ENCODE measurements at places on chromosomes 12 and 14.
A peak's percentile ranks its signal among the peaks of the same experiment; 100 is the strongest.

DNA sequence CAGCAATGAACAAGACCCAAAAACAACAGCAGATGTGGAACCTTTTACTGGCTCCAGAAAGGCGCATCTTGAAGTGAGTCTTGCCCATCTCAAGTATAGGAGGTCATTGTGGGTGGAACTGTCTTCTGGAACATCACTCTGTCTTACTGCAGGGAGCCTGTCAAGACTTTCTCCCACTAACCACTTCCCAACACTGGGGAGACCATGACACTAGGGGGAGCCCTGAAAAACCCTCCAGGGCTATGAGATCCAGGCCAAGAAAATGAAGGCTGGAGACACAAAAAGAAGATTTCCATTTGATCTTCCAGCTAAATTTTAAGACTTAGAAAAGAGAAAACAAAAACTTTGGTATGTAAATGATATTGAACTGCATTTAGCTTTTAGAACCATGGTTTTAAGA is 13.5 kb upstream of the ATG14 start:
- DNase-seq, result no peak

- DNase-seq, result no peak
These were observed 11.5 kb upstream of the CHD4 start for GRCh38 chr12:6618483-6619225.

DNA sequence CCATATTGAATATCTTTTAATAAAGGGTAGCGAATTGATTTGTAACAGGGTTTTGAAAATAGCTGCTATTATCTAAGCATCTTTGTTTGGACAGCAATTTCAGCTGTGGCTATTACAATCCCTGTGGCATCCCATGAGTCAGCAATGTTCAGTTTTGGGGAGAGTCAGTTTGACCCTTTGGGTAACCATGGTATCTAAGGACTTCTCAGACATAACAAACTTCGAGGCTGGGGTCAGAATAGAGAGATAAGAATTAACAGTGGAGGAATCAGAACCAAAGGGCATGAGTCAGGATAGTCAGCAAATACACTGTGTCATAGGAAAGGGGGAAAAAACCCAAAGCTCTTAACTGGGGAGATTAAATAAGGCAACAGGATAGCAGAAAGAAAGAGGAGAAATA is 11.7 kb upstream of the PTHLH start:
- no peak for DNase-seq

DNA sequence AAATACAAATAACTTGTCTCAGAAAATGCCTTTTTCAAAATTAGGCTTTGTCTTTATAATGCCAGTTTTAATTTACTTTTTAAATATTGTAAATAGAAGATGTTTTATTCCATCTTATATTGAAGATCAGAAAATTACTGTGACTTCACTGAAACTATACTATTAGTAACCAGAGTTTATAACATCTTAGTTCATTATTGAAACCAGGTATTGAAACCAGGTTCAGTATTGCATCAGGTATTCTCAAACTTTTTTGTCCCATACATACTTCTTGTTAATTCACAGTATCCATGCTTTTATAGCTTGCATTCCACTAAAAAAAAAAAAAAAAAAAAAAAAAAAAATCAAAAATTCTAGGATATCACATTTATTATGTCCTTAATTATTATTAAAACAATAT is 227.5 kb downstream of the GXYLT1 start:
- DNase-seq, result no peak

DNA sequence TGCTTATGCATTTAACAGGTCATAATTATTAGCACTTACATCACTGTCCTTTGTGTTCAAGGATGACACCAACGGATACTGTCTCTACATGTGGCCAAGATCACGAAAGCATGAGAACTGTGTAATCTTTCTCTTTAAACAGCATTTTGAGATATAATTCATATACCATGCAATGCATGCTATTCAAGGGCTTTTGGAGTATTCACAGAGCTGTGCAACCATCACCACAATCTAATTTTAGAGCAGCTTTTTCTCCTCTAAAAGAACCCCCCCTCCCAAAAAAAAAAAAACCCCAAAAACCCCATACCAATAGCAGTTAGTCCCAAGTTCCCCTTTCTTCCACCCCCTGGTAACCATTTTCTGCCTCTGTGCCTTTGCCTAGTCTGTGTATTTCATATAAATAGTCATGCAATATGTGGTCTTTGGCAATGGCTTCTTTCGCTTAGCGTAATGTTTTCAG is 60.6 kb downstream of the SPRING1 start:
- DNase-seq, result no peak

DNA sequence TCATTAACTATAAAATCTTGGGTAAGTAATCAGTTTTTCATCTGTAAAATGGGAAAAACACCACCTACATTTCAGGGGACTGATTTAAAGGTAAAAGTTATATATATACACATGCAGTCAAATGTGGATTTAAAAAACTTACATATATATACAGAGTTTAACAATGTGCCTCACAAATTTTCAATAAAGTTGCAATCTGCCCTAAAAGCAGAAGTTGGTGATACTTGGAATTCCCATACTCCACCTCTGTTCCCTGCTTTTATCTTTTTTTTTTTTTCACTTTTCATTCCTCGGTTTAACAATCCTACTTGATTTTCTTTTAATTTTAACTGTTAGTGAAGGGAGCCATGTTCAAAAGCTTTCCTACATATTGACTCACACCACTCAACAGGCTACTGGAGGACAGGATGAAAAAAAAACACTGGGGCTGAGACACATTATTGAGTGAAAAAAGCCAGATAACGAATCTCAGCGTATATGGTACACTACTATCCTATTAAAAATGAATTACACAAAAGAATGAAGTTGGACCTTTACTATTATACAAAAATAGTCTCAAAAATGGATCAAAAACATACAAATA is 24.3 kb downstream of the SPPL3 start:
- DNase-seq, result no peak

- DNase-seq, result no peak
These were observed 61.6 kb downstream of the SERPINA3 start for GRCh38 chr14:94673781-94674231.

- no peak for DNase-seq
These were observed 131.9 kb downstream of the EXOC5 start for GRCh38 chr14:57136669-57137328.

DNA sequence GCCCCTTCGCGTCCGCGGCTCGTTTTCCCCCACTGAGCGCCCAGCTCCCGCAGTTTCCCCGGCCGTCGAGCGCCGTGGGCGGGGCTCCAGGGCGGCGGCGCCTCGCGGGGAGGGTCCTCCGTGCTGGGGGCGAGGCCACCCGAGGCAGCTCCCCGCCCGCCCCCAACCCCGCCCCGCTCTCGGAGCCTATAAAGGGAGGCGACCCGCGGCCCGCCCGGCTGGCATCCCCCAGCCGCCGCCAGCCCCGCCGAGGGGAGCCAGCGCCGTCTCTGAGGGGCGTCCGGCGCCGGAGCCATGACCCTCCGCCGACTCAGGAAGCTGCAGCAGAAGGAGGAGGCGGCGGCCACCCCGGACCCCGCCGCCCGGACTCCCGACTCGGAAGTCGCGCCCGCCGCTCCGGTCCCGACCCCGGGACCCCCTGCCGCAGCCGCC is at the start of gene TAMALIN:
Gene TAMALIN, plus strand, starts transcription at position 221 of the 432 bp plus-strand sequence. Its CDS starts 74 bp downstream, at position 295.
- peak; percentile 79 for DNase-seq

GRCh38 chr14:51967521-51967920 is 21.8 kb upstream of the RTRAF start:
- DNase-seq, result no peak

- no peak for DNase-seq
These were observed 1.6 kb downstream of the FMNL3 start for GRCh38 chr12:49705479-49706134.

DNA sequence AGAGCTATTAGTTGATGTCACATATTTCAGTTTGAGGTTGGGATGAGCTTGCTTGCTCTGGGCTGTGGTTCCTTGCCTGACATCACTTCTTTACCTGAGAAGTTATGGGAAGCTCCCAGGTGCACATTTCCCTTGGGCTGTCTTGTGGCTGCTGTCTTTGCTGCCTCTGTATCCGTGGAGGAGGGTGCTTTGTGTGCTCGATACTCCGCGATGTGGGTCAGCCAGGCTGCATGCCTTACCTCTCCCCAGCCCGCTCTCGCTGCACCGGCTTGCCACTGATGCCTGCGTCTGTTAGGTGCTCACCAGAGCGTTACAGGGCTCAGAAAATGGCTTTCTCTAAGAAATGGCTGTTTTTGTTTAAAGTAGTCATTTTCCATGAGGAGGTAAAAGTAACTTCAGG is 19.6 kb downstream of the PELI2 start:
- no peak for DNase-seq

- no peak for DNase-seq
These were observed 16.8 kb downstream of the FLVCR2 start for GRCh38 chr14:75595226-75595625.
